ENCODE measurements at places on chromosomes 13 and 19.

- peak; percentile 96 for DNase-seq
Measured at GRCh38 chr13:23427342-23427843, 6.1 kb downstream of the SACS start.

- peak; percentile 64 for DNase-seq
Measured at GRCh38 chr19:2523630-2524311, 47.8 kb downstream of the GADD45B start.

GRCh38 chr19:1961000-1961883 lies 20.3 kb downstream of the CSNK1G2 start:
- DNase-seq: no peak

DNA sequence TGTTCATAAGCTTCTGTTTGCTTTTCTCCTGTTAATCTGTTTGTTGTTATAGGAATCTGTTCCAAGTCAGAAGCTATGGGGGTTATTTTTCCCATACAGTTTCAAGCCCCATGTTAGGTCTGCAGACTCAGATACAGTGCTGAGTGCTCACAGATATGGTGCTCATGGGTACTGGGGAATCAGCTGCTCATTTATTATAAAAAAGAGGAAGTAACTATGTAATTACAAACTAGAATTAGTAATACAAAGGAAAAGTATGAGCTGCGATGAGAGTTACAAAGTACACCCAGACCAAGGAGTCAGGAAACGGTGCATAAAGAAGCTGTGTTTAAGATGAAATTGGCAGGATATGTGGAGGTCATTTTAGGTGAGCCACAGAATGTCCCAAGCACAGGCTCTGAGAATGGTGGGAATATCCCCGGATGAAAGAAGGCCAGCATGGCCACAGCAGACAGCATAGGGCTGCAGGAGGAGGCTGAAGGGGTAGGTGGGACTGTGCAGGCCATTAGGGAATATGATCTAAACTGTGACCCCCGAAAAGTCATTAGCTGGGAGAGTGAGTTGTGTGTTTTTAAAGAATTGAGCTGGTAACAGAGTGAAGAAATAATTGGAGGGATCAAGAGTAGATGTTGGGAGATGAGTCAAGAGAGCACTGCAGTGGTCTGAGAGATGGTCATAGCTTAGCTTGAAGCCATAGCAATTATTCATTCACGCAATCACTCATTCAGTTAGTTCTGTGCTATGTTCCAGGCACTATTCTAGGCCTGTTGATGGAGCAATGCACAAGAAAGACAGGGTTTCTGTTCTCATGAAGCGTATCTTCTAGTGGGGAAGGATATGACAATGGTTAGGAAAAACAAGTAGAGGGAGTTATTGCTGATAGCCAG lies 177.4 kb upstream of the UBL3 start:
- peak; percentile 87 for DNase-seq

GRCh38 chr13:40123962-40124632 lies 468.6 kb downstream of the COG6 start:
- DNase-seq: no peak

DNA sequence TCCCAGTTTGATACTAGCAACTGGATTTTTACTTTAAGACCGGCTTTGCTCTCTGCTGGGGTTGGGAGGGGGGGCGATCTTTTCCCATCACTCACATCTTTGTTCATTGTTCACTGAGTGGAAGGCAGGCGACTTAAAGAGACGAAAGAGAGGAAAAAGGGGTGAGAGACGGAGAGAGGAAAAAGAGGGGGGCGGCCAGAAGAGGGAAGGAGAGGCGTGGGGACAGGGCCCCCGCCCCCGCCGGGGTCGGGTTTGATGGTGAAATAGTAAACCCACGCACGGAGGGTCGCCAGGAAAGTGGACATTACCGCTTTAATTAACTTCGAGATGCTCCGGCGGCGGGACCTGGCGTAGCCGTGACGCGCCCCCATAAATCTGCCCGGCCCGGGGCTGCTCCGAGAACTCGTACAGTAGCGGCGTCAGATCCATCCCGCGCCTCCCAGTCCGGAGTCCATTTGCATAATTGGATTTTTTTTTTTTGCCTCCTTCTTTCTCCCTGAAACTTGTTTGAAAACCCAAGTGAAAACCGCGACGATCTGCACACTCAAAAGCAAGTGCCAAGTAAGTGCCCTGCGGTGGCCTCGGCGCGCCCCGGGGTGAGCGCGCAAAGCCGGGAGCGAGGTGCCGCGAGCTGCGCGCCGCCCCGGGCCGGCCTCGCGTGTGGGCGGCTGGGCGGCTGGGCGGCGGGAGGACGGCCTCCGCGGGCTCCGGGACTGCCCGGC lies 143.9 kb upstream of the ZNF536 start:
- DNase-seq: no peak

GRCh38 chr13:18235756-18236527 lies 945.7 kb downstream of the TUBA3C start:
- no peak for DNase-seq

DNA sequence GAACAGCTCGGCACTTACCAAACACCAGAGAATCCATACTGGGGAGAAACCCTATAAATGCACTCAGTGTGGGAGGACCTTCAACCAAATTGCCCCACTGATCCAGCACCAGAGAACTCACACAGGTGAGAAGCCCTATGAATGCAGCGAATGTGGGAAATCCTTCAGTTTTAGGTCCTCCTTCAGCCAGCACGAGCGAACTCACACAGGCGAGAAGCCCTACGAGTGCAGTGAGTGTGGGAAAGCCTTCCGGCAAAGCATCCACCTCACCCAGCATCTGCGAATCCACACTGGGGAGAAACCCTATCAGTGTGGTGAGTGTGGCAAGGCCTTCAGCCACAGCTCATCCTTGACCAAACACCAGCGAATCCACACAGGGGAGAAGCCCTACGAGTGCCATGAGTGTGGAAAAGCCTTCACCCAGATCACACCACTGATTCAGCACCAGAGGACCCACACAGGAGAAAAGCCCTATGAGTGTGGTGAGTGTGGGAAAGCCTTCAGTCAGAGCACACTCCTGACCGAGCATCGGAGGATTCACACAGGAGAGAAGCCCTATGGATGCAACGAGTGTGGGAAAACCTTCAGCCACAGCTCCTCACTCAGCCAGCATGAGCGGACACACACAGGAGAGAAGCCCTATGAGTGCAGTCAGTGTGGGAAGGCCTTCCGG lies 8.3 kb downstream of the ZNF135 start:
- DNase-seq: peak; percentile 8

GRCh38 chr13:48585456-48585840 lies 52.6 kb upstream of the RCBTB2 start:
- peak; percentile 39 for DNase-seq

DNA sequence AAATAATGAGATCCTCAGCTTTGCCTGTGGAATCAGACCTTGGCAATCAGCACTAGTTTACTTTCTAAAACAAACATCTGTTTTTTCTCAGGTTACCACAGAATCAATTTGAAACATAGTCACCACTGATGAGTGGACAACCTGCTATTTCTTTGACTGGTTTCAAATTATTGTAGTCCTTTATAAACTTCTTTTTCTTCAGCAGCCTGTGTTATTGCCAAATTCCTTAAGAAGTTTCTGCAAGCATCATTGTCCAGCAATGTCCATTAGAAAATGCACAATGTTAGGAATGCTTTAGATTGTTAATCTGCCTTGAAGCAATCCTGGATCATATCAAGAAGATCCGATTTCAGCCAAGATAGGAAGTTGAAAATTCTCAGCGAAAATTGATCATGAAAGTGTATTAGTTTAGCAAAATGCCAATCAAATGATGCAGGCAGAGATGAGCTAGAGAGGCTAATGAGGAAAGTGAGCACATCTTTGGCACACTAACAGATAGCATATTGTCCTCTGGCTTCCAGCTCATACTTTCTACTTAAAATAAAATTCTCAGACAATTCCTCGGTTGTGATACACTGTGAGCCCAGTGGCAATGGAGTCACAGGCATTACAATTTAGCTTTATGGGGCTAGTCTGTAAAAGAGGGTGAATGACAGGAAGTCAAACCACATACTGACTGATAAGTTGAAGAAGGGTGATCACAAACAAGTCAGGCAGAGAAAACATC lies 270.6 kb downstream of the SLITRK6 start:
- DNase-seq: peak; percentile 76

- peak; percentile 35 for DNase-seq
Measured at GRCh38 chr13:48977286-48977625, 1.5 kb downstream of the FNDC3A start.

DNA sequence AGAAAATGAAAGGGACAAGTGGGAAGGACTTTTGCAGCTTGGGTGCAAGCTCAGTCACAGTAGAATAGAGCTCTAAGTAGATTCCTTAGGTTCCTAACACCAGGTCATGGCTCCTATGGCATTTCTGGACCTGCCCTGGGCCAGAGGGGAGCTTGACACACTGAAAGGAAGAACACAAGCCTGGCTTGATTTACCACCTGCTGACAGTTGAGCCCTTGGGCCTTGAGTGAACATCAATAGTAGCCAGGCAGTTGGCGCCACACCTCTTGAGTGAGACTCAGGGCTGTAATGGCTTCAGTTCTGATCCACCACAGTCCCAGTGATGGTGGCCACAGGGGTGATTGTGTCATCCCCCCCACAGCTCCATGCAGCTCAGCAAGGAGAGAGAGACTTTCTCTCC lies 221.9 kb upstream of the PCDH17 start:
- no peak for DNase-seq

DNA sequence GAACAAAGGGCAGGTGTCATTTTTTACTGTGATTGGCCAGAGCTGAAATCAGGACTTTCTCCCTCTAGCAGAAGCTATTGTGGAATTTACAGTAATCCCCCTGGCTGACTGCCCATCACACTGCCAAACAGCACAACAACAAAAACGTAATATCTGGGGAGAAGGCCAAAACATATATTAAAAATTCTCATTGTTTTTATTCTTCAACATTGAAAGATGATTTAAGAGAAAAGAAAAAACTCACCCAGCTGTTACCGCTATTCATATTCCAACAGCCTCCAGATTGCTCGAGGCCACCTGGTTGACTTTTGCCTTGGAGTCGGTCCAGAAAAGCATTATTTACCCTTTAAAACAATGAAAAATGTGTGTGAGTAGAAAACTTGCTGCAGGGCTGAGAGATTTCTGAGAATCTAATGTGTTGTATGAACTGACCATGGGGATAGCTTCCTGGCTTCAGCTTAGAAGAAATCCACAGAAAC lies 97.2 kb downstream of the EPSTI1 start:
- peak; percentile 70 for DNase-seq

DNA sequence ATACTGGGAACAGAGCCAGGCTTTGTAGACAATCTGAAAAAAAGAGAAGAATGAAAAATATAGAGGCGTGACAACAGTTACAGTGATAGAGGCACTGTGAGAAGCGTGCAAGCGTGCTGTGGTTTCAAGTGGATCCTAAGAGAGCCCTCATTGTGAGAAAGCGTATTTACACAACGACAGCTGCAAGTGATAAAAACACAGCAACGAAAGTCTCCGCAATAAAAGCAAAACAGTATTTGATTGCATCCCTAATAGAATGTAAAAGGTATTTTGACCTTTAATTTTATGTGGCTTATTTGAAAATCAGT lies 642.7 kb upstream of the ARGLU1 start:
- peak; percentile 4 for DNase-seq

DNA sequence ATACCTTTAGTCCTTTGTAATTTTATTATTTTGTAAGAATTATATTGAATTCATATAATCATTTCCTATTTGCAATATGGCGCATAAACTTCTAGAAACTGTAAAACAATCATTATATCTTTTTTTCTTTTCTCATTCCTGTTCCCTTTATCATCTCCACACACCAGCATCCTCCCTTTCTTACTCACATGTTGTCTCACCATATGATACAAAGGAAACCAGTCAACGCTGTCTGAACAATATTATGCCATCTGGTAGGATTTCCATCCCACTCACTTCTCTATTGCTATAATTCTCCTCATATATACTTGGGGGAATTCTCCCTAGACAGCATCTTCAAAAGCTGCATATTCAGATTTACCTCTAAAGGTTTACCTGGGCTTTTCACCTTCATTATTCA lies 389.8 kb downstream of the NDFIP2 start:
- DNase-seq: peak; percentile 42

- DNase-seq: no peak
Measured at GRCh38 chr19:42360787-42361544, 29.1 kb downstream of the CNFN start.

Data from fibroblast of mammary gland (primary cell).